Activated CD4-positive, alpha-beta T cell treated with anti-CD3 and anti-CD28 coated beads, Interleukin-2, Interleukin-6, amounts not matched to agents 100 ng/mL and 50 ng/mL, durations not matched to agents 16 hours and 8 hours (primary cell): ENCODE measurements at places on chromosomes 1 and 21.

DNA sequence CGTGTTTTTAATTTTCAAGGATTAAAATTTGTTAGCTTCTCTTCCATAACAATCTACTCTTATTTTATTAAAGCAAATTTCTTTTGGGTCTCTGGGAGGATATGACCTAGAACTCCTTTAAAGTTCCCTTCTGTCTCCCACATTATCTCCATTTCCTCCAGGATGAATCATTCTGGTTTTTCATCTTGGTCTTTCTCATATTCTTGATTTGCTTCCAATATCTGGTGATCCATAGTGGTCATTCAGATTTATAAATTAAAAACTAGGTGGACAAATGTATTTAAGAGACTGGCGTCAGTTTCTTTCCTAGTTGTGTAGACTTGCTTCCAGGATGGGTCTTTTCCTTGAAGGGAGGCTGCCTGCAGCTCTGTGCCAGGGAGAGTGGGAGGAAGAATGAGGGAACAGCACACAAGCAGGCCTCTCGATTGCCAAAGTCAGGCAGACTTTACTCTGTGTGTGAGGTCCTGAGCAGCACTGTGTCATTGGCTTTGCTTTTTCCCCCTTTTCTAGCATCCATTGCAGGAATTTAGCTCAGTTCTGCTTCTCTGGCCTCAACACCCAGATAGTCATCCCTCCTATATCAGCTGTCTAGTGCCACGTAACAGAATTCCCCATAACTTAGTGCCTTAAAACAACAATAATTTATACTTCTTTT lies 48.1 kb upstream of the FOXO6 start:
- DNase-seq: no peak

- no peak for DNase-seq
Measured at GRCh38 chr1:96698342-96698983, 23.1 kb upstream of the PTBP2 start.

GRCh38 chr21:35410123-35410522 lies 361.0 kb upstream of the RUNX1 start:
- DNase-seq: no peak

DNA sequence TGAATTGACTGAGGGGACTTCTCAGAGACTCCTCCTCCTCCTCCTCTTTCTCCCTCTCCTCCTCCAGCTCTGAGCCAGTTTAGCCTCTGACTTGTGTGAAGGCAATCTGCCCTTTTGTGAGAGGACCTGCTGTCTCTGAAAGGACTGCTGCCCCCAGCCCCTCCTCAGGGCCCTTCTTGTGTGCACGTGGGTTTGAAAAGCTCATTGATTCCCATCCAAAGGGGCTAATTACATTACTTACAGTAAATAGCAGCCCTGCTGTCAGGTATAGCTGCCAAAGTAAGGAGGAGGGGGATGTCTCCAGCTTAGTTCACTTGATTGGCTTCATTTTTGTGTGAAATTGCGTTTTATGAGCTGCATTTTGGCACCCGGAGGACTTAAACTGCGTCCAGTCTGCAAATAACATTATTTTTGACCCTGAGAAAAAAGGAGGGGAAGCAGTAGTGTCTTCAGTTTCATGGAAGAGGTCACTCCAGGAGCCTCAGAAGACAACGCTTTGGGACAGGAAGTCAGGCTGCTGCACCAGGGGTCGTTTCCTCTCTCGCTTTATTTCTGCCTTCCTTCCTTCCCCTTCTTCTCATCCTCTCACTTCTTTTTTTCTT lies 1.8 kb upstream of the LHX9 start:
- DNase-seq: no peak

GRCh38 chr21:42657676-42658319 lies 4.4 kb downstream of the PDE9A start:
- DNase-seq: no peak

DNA sequence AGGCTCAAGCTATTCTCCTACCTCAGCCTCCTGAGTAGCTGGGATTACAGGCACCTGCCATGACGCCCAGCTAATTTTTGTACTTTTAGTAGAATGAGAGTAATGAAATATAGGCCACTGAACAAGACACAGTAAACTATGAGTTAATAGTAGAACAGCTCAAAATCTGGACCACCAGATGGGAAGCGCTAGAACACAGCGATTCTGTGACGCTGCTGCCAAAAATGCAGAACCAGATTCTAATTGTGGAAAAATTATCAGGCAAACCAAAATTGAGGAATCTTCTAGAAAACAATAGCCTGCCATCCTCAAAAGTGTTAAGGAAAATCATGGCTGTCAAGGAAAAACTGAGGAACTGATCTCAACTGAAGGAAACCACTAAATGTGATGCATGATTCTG lies 111.4 kb upstream of the TIAM1 start:
- DNase-seq: no peak

DNA sequence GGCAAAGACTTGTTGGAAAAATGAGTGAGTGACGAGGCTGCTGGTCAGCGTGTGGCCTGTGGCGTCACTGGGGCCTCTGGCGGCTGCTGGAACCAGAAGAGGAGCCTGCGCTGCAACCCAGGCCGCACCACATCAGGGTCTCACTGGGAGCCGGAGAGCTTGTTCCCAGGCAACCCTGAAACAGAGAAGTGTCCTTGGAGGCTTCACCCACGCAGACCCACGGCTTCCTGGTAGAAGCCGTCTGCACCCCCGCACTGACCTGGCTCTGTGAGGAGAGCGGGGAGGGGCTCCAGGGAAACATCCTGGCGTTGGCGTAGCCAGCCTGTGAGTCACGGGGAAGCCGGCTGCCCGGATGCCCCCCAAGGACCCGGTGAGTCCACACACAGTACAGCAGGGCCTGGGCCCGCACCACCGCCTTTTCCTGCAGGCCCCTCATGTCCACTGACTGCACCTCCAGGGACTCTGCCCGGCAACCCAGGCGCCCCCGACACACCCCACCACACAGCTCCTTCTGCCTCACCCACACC lies 57.4 kb downstream of the COL6A1 start:
- DNase-seq: no peak

GRCh38 chr1:177340601-177341067 lies 169.9 kb downstream of the BRINP2 start:
- DNase-seq: no peak

GRCh38 chr1:116360429-116361173 lies 12.4 kb upstream of the ATP1A1 start:
- DNase-seq: peak; percentile 36

GRCh38 chr1:89460325-89460724 lies 64.3 kb upstream of the LRRC8B start:
- DNase-seq: no peak

DNA sequence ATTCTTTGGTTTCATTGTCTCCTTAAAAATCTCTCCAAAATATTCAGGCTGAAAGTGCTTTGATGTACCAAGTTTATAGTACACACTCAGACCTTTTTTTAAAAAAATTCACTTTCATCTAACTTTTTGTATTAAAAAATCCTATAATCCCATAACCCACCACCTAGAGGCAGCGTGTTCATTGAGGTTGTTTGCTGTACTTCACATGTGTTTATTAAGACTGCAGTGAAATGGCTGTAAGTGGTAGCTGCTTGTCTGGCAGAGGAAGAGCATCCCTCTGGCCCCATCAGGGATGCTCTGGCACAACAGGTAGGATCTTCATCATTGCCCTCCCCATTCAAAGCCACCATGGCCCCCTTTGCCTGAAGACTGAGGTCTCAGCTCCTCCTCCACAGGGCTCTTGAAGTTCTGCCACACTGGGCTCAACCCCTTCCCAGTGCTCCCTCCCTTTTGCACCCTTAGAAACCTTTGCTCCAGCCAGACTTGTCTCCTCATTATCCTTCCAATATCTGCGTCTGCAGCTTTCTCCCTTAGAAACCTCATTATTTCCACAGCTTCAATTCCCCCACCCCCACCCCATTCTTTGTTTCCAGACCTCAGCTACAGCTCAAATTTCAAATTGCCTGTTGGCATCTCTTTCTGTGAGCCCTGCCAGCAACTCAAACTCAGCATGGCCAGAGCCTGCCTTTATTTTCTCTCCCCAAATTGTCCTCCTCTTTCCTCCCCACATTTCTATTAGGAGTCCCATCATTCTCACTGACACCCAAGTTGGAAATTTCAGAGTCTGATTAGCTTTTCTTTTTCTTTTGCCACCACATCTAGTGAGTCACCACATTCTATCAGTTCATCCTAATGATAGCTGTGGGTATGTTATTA lies 369.6 kb upstream of the USP24 start:
- no peak for DNase-seq

DNA sequence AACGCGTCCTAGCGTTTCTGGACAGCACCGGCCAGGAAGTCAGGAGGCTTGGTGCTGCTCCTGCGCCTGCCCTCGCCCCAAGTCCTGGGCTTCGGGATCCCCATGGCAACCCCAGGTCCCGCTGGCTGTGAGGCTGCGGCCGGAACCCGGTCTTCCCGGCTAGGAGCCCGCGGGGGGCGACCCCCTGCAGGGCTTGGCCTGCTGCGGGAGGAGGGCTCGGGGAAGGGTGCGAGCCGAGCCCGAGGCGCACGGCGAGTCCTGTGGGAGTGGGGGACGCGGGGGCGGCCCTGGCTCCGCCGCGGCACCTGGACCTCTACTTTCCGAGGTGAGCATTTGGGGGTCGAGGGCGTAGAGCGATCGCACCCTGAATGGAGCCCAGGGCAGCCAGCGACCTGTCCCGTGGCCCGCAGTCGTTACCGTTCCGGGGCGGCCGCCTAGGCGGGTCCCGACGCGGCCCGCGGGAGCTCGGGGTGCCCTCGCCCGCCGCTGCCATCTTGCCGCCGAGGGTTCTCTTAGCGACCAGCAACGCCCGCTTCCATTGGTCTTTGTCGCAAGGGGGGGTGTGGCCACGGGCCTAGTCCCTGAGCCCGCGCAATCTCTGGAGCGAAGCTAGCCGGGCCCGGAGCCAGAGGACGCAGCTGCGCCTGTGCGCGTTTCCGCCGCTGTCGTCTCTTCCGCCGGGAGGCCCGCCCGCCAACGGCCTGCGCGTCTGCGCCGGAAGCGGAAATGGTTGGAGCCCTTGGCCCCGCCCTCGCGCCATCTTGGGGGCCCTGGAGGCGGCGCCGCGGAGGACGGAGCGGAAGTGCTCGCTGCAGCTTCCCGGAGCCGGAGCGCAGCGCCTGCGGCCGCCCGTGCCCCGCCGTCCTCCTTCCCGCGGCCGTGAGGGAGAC lies at the start of the genes MORN1 and RER1:
MORN1 (minus strand) TSS at position 514 of the 890 bp plus-strand sequence; CDS start at position 493, 21 bp downstream.
RER1 (plus strand) TSS at position 801 of the 890 bp plus-strand sequence. CDS start 3,950 bp downstream, outside the sequence.
- peak; percentile 99 for DNase-seq

GRCh38 chr1:221809091-221810029 lies 67.5 kb upstream of the DUSP10 start:
- no peak for DNase-seq

DNA sequence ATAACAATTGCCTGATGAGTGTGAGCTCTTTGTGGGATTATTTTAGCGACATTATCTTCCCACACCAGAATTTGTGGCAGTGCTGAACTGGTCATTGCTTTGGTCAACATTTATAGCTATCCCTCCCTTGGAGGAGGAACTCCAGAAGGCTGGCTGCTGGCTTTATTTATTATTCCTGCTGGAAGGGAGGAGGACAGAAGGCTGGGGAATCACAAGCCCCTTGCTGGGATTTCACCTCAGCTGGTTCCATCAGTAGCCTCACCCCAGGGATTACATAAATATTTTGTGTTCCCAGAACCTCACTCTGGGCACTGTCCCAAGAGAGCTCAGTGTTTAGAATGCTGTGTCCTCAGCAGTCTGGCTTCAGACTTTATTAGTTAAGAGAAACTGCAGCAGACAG lies 102.8 kb upstream of the C1orf21 start:
- DNase-seq: no peak

DNA sequence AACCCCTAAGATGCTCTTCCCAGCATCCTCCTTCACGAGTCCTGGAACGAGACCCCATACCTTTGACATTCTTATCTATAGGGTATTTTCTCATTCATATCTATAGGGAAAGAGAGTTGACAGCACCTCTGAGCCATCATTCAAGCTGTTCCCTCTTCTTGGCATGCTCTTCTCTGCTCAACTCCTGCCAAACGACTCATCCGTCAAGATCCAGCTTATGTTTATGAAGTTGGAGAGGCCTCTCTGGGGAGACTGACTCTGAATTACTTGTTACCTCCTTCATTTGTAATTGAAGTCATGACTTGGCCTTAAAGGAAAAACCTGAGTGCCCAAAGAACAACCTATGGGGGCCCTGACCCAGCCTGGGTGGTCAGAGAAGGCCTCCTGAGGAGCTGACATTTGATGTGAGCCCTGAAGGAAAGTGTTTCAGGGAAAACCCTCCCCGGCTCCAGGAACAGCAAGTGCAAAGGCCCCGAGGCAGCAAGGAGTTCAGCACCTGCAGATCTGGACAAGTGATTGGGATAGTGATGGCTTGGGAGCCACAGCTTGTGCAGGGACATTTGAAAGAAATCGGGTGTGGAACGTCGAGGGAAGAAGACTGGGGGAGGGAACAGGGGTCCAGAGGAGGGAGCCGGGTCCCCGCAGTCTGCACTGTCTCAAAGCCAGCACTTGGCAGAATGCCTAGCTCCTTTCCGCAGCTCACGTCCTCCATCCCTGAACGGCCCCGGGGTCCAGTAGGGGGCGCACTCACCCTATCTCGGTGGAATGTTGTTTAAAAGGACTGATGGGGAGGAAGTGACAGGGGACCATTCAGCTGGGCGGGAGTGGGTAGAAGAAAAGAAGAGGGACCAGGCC lies 14.0 kb upstream of the CDA start:
- peak; percentile 83 for DNase-seq

- DNase-seq: no peak
Measured at GRCh38 chr1:220791956-220792355, 5.2 kb downstream of the MTARC1 start.

DNA sequence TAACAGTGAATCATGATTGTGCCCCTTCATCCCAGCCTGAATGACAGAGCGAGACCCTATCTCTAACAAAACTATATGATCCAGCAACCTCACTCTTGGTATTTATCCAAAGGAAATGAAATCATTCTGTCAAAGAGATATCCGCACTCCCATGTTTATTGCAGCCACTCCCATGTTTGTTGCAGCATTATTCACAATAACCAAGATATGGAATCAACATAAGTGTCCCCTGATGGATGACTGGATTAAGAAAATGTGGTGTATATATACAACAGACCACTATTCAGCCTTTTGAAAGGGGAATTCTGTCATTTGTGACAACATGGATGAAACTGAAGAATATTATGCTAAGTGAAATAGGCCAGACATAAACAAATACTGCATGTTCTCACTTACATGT lies 44.4 kb downstream of the TRMT1L start:
- DNase-seq: no peak

- no peak for DNase-seq
Measured at GRCh38 chr21:29271927-29272333, 26.8 kb upstream of the BACH1 start.

DNA sequence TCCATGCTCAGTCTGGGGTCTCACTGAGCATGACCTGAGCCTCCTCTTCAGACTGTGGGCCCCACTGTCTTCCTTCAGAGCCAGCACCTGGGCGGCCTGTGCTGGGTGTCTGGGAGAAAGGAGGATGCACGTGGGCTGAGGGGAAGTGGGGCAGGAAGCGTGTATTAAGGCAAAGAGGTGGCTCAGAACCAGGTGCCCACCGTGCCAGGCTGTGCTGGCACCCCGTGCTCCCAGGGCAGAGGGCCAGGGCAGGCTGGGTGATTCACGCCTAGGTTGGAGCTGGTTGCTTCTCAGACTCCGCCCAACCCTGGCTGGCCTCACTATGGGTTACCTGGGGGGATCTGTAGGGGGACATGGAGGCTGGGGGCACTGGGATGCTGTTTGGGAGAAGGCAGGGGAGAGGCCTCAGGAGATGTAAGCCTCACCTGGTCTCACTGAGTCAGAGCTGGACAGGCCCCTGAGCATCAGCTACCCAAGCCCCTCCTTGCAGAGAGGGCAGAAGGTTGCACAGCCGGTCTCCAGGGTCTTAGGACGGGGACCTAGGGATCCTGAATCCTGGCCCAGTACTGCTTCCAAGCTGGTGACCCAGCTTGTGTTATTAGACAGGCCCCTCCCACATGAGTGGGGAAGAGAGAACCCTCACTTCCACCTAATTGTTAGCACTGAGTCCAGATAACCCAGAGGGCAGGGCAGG lies 18.6 kb upstream of the PADI1 start:
- no peak for DNase-seq

- DNase-seq: no peak
Measured at GRCh38 chr1:42935313-42935895, 23.3 kb downstream of the SLC2A1 start.
